ENCODE measurements at places on chromosomes 2 and 18. TPM values are rescaled to one million over a fixed set of nuclear protein-coding genes. Genes with fewer than 3 reads are reported as not detected.

DNA sequence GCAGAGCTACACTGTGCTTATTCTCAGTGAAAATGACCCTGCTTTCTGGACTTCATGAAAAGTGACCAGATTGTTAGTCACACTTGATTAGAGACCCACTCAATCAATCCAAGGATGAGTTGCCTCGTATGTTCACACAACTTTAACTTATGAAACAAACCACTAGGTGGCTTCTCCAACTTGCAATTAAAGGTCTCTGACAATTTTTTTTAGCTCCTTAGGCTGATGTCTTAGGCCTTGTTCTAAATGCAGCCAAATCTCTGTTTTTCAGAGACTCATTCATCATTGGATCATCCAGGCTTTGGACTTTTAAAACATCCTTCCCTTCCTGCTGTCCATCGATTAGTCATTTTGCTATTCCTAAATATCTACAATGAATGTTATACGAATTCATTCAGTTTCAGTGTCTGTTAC, 63.4 kb downstream of the MREG start:
- no peaks in the 10 kb centered on the region for H3K4me1 ChIP-seq
- no peak overlapping the region for H3K27ac ChIP-seq
- no peak for DNase-seq
- H3K36me3 ChIP-seq: peaks cover 8% of the 10 kb centered on the region

DNA sequence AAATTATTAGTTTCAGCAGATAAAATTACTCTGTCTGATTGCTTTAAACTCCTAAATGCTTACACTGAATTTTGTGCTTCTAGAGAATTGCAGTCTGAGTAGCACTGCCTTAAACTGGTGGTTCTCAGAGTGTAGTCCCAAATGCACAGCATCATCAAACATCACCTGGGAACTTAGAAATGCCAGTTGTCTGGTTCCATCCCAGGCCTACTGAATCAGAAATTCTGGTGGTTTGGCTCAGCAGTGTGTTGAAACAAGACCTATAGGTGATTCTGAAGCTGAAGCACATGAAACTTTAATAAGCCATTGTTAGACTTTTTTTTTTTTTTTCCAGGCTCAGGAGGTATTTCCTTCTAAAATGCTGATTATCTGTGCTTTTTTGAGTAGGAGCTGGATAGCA, 22.0 kb downstream of the EPC2 start:
- no peaks in the 10 kb centered on the region for H3K36me3 ChIP-seq
- H3K4me3 ChIP-seq: no peak overlapping the region
- H3K27ac ChIP-seq: no peak overlapping the region
- no peaks in the 10 kb centered on the region for H3K27me3 ChIP-seq
- DNase-seq: no peak

DNA sequence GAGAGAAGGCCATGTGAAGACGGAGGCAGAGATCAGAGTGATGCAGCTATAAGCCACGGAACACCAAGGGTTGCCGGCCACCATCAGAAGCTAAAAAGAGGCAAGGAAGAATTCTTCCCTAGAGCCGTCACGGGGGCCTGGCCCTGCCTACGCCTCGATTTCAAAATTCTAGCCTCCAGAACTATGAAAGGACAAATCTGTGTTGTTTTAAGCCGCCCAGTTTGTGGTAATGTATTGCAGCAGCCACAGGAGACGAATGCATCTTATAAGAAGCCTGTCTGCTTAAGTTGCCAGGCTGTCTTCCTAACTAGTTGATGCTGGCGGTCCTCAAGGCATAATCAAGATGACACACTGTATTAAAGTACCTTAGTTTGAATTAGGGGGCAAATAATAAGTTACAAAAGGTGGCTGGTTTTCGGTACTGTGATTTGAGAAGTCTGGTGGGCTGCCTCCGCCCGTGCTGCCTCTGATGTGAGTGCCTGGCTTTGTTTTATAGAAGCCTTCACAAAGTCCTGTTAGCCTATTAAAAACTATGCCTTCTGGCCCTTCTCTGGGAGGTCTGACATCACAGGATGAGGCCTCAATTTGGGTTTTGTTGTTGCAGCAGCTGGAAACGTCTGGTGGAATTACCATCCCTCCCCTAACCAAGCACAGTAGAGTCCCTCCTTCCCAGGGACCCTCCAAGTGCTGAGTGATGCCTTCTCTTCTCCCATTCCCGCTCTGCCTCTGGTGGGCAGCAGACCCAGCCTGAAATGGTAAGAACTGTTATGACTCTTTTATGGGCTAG, 53.6 kb downstream of the SRD5A2 start:
- no peak for DNase-seq
- H3K27me3 ChIP-seq: no peaks in the 10 kb centered on the region

GRCh38 chr2:26637811-26638310, 3.3 kb downstream of the CIB4 start:
- H3K27ac ChIP-seq: no peak overlapping the region
- DNase-seq: no peak
- H3K27me3 ChIP-seq: no peaks in the 10 kb centered on the region
- no peak overlapping the region for H3K4me3 ChIP-seq
- H3K4me1 ChIP-seq: peaks cover 10% of the 10 kb centered on the region

- DNase-seq: no peak
- H3K4me1 ChIP-seq: peaks cover 7% of the 10 kb centered on the region
- no peak overlapping the region for H3K27ac ChIP-seq
- no peak overlapping the region for H3K4me3 ChIP-seq
- peaks cover 59% of the 10 kb centered on the region for H3K36me3 ChIP-seq
Observed at GRCh38 chr2:96548558-96549465, 12.3 kb downstream of the ARID5A start.

DNA sequence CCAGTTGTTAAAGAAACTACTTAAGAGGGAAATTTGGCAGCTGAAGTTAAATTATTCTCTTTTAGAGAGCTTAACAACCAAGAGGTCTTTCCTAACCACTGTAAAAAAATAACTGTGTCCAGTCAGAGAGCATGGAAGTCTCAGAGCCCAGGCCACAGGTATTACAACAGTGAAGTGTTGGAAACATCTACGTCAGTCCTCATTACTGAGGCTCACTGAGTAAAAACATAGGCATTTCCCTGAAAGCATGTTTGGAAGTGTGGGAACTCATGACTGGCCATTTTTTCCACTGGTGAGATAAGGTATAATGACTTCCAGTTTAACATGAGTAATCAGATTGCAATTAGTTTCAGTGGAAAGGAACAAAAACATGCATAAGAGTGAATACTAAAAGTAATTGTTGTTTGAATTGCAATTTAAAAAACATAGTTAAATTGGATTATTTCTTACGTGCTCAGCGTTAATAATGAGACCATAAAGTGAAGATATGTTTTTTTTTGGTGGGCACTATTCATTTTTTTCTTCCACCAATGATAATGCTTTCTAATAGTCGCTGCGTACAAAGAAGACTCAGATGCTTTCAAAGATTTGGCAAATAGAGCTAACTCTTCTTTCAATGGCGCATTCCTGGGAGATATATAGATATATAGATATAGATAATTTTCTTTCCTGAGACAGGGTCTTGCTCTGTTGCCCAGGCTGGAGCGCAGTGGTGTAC, 60.8 kb downstream of the EFEMP1 start:
- peak overlapping the region; percentile 81 for H3K27ac ChIP-seq
- H3K27me3 ChIP-seq: no peaks in the 10 kb centered on the region
- H3K4me3 ChIP-seq: no peak overlapping the region
- H3K36me3 ChIP-seq: no peaks in the 10 kb centered on the region
- peaks cover 16% of the 10 kb centered on the region for H3K4me1 ChIP-seq

DNA sequence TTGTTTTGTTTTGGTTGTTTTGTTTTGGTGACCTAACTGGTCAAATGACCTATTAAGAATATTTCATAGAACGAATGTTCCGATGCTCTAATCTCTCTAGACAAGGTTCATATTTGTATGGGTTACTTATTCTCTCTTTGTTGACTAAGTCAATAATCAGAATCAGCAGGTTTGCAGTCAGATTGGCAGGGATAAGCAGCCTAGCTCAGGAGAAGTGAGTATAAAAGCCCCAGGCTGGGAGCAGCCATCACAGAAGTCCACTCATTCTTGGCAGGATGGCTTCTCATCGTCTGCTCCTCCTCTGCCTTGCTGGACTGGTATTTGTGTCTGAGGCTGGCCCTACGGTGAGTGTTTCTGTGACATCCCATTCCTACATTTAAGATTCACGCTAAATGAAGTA, at the start of gene TTR:
Gene TTR, plus strand, starts transcription at position 250 of the 400 bp plus-strand sequence. Its CDS starts 26 bp downstream, at position 276.
- no peak within 1 kb of the TSS for H3K4me3 ChIP-seq
- H3K4me1 ChIP-seq: no peaks in the 10 kb centered on the region
- H3K27ac ChIP-seq: no peak within 1 kb of the TSS
- H3K27me3 ChIP-seq: no peaks in the 10 kb centered on the region
- no peaks in the 10 kb centered on the region for H3K36me3 ChIP-seq
- DNase-seq: no peak

DNA sequence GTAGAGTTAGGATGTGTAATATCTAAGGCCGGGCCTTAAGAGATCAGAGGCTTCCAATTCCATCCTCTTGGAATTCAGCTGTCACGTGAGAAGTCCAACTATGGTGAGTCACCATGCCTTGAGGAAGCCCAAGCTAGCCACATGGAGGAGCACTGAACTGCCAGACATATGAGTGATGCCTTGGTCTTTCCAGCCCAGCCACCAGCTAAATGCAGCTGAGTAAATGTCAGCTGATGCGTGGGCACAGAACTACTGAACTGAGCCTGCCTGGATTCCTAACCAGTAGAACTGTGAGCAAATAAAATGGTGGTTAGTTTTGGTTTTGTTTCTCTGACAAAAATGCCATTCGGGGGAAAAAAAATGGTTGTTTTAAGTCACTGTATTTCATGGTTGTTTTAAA, 153.7 kb upstream of the SERTAD2 start:
- DNase-seq: no peak
- no peaks in the 10 kb centered on the region for H3K4me1 ChIP-seq
- no peaks in the 10 kb centered on the region for H3K27me3 ChIP-seq
- no peaks in the 10 kb centered on the region for H3K36me3 ChIP-seq

DTNA gene
- total RNA-seq: 19.1 TPM

TCF23 gene
- total RNA-seq: 0.20 TPM

TBC1D8 gene
- total RNA-seq: 51.7 TPM

IL36G gene
- not detected for total RNA-seq

MOGAT1 gene
- total RNA-seq: 4.4 TPM

GRB14 gene
- 1.4 TPM for total RNA-seq

GPR75 gene
- total RNA-seq: 14.7 TPM

SERPINB13 gene
- not detected for total RNA-seq

AGXT gene
- not detected for total RNA-seq

CCDC142 gene
- total RNA-seq: 15.7 TPM
